ENCODE measurements at places on chromosomes 2 and 18.
A peak's percentile ranks its signal among the peaks of the same experiment; 100 is the strongest.

DNA sequence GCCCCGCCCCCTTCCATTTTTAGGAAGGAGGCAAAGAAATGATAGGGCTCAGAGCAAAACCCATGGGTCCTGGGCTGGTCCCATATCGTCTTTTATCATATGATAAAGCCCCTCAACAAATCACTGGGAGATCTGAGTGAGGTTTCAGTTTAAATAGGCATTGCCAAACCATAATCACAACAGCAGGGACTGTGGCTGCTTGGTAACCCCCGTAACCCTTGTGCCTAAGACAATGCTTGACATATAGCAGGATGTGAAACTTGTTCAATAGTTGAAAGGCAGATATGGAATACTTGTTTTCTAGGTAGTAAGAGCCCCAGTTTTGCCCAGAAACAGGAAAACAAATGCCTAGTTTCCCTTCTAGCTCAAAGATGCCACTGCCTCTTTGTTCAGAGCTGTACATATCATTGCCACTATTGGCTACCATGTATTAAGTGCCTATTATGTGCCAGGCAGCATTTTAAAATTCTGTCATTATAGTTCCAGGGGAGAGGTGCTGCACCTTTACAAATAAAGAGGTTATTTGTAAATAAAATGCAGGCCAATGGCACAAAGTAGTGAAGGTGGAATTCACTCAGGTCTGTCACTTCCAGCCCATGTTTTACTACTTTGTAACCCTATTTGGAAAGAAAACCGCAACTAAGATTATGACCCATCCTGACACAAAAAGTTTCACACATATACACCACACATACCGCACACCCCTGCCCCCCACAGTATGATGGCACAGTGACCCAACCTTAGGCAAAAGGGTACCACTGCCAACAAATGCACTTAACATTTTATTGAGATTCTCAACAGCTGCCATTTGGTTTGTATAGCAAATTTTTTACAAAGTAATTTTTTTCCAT is 14.2 kb downstream of the NAGK start:
- no peak for DNase-seq
- H3K4me1 ChIP-seq = no peaks in the 10 kb centered on the region
- H3K27ac ChIP-seq = no peak overlapping the region
- H3K27me3 ChIP-seq = no peaks in the 10 kb centered on the region
- peaks cover 12% of the 10 kb centered on the region for H3K36me3 ChIP-seq

GRCh38 chr2:241309684-241310117 is 5.8 kb downstream of the HDLBP start:
- H3K4me1 ChIP-seq = peaks cover 9% of the 10 kb centered on the region
- H3K27me3 ChIP-seq = no peaks in the 10 kb centered on the region
- no peak overlapping the region for H3K27ac ChIP-seq

DNA sequence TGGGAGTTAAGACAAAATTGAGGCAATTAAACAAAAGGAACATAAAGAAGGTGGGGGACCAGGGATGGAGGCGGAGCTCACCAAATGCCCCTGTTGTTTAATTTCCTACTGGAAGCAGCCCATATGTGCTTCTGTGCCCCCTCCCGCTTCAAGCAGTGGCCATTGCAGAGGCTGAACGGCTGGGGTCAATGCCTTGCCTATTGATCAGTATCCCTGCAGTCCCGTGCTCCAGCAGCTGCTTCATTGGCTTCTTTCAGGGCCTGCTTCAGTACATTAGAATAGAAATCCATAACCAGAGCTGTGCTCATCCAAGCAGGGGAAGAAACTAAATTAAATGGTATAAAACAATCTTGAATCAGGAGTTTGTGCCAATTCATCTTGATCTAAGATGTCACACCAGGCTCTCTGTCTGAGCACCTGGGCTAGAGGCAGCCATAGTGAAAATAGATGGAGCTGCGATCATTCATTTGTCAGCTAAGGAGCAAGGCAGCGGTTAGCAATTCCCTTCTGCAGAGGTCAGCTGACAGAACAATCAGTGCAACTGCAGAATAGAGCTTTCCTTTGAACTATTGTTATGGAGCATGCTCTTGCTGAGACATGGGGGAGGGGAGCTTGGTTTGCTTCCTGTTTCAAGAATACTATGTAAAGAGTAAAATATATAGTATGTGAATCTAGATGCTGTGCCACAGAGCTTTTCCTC is 222.4 kb downstream of the WDR7 start:
- no peak for DNase-seq
- H3K4me3 ChIP-seq = no peak overlapping the region
- H3K27ac ChIP-seq = no peak overlapping the region
- no peaks in the 10 kb centered on the region for H3K4me1 ChIP-seq
- H3K27me3 ChIP-seq = no peaks in the 10 kb centered on the region

GRCh38 chr2:43131051-43131889 is 95.1 kb downstream of the ZFP36L2 start:
- H3K27ac ChIP-seq = peak overlapping the region; percentile 30
- H3K4me1 ChIP-seq = no peaks in the 10 kb centered on the region
- no peaks in the 10 kb centered on the region for H3K36me3 ChIP-seq
- H3K27me3 ChIP-seq = no peaks in the 10 kb centered on the region

DNA sequence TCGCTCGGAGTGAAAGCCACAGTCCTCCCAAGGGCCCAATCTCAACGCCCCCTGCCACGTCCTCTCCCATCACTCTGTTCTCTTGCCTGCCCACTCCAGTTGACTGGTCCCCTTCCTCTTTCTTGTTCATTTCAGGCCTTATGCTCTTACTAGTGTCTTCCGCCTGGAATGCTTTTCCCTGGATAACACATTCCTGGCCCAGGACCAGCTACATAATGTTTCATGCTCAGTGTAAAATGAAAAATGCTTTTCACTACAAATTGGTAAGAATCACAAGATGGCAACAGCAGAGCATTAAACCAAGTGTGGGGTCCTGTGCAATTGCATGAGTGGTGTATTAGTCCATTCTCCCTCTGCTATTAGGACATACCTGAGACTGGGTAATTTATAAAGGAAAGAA is 417.2 kb upstream of the KLHL29 start:
- H3K4me1 ChIP-seq = no peaks in the 10 kb centered on the region
- DNase-seq = no peak
- no peak overlapping the region for H3K27ac ChIP-seq
- no peaks in the 10 kb centered on the region for H3K36me3 ChIP-seq
- no peak overlapping the region for H3K4me3 ChIP-seq

DNA sequence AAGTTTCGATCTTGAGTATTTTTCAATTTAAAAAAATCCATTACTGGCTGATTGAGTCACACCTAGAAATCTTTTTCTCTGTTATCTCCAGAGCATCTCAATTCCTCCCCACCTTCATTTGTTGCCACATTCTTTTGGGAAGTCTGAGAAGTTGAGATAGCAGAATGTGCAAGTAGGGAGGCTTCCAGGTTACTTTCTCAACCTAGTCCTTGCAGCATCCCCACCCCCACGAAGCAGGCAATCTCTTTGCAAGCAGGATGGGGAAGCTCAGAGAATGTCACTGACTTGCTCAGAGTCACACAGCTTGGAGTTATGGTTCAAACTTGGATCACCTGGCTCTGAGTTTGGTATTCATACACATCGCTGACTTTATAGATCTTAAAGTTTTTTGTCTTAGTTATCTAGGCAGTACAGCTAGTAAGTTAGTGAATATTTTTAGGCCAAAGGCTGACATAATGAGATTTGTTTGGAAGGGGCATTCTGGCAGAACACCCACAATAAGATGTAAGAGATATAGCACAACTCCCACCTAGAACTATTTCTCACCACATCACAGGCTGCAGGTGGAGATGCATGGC is 25.9 kb upstream of the LCLAT1 start:
- no peaks in the 10 kb centered on the region for H3K36me3 ChIP-seq
- no peak for DNase-seq
- H3K27me3 ChIP-seq = no peaks in the 10 kb centered on the region

DNA sequence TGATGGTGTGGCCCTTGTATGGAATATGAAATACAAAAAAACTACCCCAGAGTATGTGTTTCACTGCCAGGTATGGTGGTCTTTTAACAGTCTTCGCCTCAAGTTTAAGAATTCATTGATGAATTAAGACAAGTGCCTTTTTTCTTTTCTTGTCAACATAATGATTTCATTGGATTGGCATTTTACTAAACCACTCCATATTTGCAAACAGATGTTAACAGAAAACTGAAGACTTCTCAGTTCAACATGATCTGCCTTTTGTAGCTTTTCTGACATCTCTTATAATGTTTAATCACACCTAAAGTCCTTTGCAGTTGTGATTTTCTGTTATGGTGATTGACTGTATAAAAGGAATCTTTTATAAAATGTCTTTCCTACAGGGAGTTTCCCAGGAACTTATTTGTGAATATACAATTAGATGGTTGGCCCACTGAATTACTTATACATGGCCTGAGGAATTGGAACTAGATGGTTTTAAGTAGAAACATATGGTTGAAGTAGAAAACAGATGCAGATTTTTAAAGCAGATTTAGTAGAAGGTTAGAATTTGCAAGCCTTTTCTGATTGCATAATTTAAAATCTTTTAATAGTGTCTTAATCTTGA is 39.7 kb downstream of the DYNC1I2 start:
- no peaks in the 10 kb centered on the region for H3K4me1 ChIP-seq
- no peak overlapping the region for H3K4me3 ChIP-seq
- H3K27ac ChIP-seq = no peak overlapping the region
- peaks cover 34% of the 10 kb centered on the region for H3K36me3 ChIP-seq
- H3K27me3 ChIP-seq = no peaks in the 10 kb centered on the region
